ENCODE measurements at places on chromosomes 13 and 19.
A peak's percentile ranks its signal among the peaks of the same experiment; 100 is the strongest.

GRCh38 chr19:13629687-13630357, 123.5 kb upstream of the CACNA1A start:
- DNase-seq = no peak

DNA sequence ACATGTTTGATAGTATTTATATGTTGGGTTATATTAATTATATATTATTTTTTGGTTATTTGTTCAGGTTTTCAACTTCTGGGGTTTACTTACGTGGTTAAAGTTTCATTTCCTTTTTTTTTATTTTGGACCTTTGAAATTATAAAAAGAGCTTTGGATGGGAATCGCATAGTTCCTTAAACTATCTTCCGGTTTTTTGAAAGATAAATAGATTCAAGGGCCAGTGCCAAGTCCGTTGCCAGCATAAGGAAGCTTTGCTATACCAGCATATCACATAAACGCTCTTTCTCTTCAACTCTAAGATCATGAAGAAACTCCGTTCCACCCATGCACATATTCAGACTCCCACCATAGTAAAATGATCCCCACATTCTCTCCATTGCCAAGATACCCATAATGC, 7.4 kb upstream of the OXGR1 start:
- no peak for DNase-seq

- DNase-seq = no peak
Observed at GRCh38 chr19:40803857-40804782, 5.1 kb downstream of the EGLN2 start.

GRCh38 chr13:26785838-26786630, 25.4 kb upstream of the GPR12 start:
- DNase-seq = peak; percentile 82

DNA sequence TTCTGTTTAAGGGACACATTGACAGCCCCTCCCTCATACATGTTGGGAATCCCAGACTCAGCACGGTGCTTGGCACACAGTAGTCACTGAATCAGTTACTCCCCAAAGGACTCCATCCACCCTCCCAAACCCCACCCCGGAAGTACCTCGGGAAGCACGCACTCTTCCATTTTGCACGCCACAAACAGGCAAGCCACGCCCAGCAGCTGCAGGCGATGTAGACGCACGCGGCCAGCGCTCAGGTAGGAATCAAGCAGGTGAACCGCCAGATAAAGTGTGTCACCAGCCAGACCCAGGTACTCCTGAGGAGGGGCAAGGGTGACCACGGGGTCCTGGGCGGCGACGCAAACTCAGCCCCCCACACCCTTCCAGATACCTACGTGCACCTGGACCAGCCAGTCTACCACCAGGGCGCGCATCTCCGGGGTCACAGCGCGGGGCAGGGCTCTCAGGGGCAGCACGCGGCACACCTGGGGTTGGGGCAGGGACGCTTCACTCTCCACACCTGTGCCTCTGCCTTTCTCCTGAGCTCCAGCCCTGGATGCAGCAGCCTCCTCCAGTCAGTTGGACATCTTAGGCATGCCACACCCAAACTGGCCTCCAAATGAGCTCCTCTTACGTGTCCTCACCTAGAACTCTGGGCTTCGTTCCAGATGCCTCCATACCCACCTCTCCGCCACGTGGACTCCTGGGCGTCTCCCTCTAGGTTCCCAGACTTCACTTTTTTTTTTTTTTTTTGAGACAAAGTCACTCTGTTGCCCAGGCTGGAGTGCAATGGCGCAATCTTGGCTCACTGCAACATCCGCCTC, 1.9 kb downstream of the CCNP start:
- no peak for DNase-seq

GRCh38 chr13:111397202-111397880, 76.9 kb downstream of the TEX29 start:
- peak; percentile 26 for DNase-seq

GRCh38 chr13:40682449-40683240, 16.2 kb upstream of the FOXO1 start:
- DNase-seq = peak; percentile 53

GRCh38 chr13:44818428-44818827, 170.8 kb downstream of the NUFIP1 start:
- no peak for DNase-seq

- no peak for DNase-seq
Observed at GRCh38 chr19:15640294-15640903, at the start of gene CYP4F3. Gene CYP4F3, plus strand, starts transcription at chr19:15640897. Its CDS starts 519 bp downstream, at chr19:15641416.

- no peak for DNase-seq
Observed at GRCh38 chr13:40290758-40291157, 375.7 kb downstream of the FOXO1 start.

- no peak for DNase-seq
Observed at GRCh38 chr19:32017176-32017953, 328.0 kb upstream of the ZNF507 start.

- peak; percentile 72 for DNase-seq
Observed at GRCh38 chr19:16585808-16586476, 13.7 kb upstream of the SLC35E1 start.

DNA sequence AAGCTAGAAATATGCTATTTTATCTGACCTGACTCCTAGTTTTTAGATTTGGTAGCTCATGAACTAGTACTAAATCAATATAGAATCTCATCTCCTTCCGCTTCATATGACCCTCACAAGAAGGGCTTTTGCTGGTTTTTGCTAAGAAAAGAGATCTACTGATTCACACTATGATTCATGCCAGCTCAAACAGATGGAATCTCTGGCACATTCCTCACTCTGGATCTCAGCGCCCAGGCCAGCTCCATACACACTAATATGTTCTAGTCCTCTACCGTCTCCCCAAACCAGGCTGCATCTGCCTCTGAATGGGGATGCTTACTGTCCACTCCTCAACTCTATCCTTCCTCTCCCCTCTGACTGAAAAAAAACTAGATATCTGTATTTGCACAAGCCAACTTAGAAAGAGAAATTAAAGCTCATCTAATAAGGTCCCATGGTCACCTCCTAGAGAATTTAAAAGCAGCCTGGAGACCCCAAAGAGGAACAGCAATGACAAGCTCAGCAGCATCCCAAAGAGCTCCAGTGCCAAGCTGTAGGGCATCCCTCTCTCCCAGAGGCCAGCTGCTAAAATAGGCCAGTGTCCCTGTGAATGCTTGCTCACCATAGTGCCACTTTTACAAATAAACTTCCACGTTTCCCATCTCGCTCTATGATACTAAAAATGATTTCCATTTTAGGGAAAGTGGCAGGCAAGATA, 74.9 kb downstream of the LHFPL6 start:
- DNase-seq = no peak
